ENCODE measurements at places on chromosomes 2 and 18.

DNA sequence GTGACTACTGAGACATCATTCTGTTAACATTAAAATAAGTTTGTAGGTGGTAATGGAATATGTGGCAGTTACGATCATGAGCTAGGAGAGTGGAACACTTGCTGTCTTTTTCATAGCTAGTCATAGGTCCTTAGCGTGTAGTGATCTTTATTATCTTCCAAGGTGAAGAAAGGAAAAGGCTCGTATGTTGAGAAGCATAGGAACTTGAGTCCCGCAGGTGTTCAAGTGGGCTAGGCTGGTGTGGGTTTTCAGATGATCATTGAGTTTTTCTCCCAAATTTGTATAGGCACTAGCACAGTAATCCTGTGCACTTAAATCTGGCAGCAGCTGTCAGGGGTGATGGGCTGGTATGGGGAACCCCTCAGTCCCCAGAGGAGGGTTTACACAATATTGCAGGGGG is 10.9 kb downstream of the SLC20A1 start:
- DNase-seq = no peak

- DNase-seq = no peak
These were observed 322.0 kb upstream of the NT5C1B start for GRCh38 chr2:18911416-18911815.

GRCh38 chr18:8713691-8714090 is 8.3 kb downstream of the MTCL1 start:
- no peak for DNase-seq

DNA sequence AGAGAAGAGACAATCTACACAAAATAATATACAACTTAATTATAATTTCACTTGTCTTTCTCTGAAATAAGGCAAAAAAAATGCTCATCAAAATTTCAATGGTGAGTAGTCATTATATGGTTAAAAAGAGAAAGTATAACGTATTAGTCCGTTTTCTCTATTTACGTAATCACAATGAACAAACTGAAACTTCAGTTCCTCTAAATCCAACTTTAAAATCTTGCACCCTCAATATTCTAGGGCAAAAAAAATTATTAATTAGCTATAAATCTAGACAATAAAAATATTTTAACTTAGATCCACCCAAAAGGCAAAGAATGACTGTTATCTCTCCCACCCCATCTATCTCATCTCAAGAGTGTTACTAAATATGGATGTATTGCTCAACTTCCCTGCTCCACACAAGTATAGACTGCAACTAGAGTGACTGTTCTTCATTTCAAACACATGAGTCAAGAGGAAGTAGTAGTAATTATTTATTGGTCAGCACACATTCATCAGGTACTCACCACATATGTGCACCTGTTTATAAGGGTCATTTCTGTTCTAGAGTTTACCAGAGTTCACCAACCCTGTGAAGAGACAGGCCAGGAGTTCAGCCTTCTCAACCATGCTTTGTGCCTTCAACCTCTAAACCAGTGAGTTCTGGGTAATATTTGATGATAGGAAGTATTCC is 36.4 kb downstream of the STK39 start:
- no peak for DNase-seq

DNA sequence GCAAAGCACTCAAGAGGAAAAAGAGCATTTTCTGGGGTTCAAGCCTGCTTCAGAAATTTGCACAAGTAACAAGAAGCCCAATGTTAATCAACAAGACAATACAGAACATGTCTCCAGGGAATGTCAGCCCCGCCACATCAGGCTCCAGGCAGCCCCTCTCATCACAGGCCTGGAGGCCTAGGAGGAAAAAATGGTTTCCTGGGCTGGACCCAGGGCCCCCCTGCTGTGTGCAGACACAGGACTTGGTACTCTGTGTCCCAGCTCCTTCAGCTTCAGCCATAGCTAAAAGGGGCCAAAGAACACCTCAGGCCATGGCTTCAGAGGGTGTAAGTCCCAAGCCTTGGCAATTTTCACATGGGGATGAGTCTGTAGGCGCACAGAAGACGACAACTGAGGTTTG is 802.9 kb upstream of the KLHL29 start:
- DNase-seq = no peak

DNA sequence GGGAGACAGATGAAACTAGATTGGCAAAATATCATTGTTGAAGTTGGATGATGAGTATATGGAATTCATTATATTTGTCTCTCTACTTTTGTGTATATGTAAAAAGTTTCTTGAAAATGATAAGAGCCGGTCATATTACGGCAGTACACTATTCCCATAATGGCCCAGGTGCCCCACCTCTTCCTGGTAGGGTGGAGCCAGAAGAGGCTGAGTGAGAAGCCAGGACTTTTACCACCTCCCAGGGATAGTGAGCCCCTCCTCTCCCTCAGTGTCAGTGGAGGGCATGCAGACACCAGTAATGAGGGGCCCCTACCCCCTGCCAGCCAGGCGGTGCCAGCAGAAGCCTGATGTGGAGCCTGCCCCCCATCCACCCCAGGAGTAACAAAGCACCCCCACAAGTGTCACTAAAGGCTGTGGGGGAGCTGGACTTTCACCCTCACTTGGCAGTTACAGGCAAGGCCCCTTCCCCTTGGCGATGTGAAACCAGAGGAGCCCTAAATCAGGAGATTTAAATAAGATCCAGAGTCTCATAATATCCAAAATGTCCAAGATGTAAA is 198.9 kb upstream of the RBBP8 start:
- DNase-seq = no peak

DNA sequence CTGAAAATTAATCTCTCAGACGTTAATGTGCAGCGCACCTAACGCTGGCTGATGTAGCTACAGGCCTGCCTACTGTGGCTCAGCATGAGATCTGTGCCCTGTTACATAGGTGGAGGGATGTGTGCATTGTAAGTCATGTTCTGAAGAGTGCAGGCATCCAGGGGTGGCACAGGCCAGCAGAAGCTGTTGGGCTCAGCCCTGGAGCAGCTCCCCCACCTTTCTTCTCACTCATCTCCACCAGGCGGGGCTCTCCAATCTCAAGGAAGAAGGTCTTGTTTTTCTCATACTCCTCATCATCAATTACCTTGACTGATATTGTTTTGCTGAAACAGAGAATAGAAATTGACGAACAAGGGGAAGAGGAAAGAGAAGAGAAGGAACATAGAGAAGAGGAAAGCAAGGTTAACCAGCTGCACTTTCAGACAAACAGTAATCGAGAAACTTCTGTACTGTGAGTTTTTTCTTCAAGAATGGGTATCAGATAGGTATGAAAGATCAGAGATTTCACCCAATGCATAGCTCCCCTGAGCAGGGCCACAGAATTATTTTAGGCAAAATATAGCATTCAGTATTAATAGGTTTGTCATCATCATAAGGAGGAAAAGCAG is 273.6 kb downstream of the SLC8A1 start:
- no peak for DNase-seq

DNA sequence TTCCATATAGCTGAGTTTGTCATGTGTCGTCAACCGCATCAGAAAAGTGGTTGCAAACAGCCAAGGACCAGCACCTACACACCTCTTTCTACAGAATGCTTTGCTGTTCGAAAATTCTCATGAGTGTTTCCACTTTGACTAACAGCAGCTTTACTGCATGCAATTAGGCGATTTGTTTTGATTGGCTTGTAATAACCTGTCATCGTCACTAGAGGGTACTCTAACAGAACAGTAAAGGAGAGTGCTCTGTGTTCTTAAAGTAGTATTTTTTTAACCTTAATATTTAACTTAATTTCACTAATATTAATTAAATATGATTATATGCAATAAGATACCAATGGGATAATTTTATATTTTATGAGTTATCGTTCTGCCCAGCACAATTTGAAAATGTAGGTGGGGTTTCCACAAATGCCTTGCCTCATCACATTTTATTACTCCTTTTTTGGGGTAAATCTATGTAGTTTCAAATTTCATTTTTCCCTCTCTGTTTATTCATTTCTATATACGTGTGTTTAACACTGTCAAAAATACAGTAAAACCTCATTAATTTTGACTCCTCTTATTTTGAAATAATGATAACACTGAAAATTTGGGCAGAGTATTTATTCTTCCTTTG is 502.2 kb downstream of the NRXN1 start:
- DNase-seq = no peak

DNA sequence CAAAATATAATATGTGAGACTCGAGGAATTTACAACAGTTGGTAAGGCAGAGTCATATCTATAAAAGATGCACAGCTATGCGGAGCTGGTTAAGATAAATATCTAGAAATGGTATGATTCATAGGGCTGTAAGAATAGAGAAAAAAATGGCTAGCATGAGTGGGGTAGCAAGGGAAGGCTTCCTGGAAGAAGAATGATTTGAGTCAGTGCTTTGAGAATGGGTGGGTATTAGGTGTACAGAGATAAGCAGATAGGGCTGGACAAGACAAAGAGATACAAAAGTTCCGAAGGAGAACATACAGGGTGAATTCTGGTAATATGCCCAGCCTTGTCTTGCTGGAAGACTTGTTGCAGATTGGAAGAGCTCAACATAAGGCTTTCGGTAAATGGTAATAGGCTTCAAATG is 291.5 kb upstream of the CCDC68 start:
- no peak for DNase-seq

DNA sequence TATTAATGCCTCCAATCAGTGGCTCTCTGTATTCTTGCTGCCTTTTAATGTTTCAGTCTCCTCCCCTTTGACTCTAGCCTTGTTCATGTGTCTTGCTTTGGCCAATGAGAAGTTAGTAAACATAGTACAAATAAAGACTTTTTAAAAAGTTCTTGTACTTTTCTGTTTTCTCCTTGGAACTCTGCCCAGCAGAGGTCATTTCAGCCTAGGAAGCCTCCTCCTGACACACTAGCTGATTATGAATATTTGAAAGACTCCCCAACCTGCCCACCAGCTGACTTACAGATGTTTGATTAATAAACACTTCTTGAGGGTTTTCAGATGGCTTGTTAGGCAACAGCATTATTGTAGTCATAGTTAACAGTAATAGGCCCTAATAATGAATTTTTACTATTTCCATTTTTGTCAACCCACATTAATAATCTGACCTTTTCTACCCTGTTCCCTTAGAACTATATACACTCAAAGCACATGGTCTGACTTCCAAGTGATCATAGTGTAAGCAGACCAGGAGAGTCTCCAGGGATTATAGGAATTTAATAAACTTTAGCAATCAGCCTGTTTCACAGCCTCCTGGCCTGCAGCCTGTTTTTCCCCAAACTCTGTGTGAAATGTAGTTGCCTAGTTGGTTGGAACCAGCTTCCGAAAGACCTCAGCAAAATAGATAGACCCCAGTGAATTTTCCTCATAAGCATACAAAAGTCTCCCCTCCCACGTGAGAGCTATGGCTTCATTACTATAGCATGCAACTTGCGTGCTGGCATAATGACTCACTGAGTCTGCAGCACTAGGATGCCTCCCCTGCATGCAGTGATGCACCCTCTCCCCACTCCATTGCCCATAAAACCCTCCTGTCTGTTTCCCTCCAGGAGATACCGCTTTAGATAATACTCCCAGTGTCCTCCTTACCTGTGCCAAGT is 670.7 kb upstream of the ZNF804A start:
- no peak for DNase-seq

GRCh38 chr18:73487966-73488365 is 620.2 kb upstream of the NETO1 start:
- no peak for DNase-seq

DNA sequence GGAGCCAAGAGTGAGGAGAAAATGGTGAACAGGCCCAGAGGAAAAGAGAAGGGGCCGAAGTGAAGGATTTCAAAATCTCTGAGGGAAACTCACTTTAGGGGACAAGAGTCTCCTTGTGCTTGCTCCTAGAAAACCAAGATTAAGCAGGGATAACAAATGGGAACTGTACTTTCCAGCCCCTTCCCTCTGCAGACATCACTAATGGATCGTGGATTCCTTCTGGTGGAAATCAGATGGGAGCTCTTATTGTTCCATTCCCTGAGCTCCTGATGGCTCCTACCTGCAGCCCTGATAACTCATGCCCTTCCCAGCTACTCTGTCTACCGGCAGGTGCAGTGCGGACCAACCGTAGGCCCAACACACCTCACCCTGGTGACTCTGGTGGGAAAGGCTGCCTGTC is 20.6 kb upstream of the RESP18 start:
- DNase-seq = no peak

- peak; percentile 68 for DNase-seq
These were observed at the start of gene PLA2R1 for GRCh38 chr2:160062292-160063005. TSS of gene PLA2R1 (minus strand) at chr2:160062615. CDS start at chr2:160062403, 212 bp downstream.

DNA sequence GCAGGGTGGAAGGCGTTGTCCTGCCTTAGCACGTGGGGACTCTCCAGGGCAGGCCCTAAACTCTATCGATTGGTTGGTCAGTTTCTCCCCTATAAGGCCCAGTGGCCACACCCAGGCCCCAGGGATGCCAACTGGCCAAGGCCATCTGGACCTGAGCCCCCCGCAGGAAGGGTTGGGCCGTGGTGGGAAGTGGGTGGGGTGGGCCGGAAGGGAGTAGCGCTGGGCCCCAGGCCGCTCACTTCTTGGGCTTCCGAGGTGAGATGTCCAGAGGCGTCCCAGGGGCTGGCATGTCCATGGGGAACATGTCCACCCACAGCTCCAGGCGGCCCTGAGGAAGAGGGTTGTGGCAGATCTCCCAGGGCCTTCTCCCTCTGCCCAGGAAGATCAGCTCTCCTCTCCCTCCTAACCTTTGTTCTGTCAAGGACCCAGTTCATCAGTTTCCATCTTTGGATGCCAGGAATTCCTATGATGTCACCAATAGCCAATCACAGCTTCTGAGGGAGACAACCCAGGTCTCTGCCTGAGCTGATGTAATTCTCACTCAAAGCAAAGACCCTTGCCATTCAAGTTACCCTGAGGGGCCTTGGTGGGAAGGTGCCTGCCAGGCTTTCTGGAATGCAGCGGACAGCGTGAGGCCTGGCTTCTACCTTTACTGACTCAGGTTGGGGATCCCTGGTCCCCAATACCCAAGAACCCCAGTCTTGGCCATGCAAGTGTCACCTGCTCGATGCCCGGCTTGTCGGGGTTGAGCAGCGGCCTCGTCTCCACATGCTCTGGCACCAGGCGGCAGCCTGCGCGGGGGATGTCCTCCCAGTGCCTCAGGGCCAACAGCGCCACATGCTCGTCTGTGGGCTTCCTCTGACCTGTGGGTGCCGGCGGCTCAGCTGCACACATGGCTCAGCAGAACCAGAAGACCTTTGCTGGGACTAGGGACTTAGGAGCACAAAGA is 14.4 kb downstream of the OTOF start:
- DNase-seq = no peak

DNA sequence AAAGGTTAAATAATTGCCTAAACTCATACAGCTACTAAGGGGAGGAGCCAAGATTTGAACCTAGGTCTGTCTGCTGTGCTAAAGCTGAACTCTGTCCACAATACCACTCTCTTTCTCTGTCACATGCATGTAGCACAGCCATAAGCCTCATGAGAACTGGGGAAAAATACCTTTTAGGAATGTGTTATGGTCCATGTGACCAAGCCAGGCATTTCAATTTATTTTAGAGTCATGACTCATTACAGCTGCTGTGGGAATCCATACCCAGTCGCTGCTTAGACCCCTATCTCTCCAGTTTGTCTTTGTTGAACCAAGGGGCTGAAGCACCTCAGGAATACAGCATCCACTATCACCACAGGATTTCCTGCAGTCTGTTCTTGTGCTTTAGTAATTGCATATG is 200.0 kb upstream of the SIX3 start:
- no peak for DNase-seq

Measured in ureter (tissue), 1 donor.